ENCODE measurements at places on chromosomes 2 and 18.

DNA sequence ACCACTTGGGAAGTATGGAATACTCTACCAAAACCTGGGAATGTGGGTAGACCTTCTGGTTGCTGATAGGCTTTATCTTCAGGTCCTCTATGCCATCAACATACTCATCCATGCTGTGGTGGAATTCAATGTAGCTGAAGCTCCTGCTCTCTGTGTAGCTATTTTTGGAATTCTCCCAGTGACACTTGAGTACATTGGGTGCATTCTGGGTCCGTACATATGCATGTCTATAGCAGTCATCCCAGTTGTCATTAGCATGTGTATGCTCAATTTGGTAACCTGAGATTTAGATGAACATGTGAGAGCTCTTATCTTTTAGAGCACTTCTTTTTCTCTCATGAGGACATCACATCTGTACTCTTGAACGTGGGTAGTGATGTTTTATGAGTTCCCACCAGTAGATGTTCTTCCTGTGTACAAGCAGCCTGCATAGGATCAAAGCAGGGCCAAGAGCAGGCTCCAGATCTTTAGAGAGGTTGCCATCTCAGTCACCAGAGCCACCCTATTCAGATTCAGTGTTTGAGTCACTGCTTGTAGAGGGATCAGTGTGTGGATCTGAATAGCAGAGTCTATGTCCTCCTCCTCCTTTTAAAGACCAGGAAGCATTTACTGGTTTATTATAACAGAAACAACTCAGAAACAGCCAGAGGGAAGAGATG is 65.9 kb downstream of the MGAT5 start:
- DNase-seq = no peak

- DNase-seq = no peak
These were observed 86.7 kb upstream of the RANBP2 start for GRCh38 chr2:108632332-108633160.

- no peak for DNase-seq
These were observed 24.7 kb upstream of the FAM124B start for GRCh38 chr2:224426656-224427055.

DNA sequence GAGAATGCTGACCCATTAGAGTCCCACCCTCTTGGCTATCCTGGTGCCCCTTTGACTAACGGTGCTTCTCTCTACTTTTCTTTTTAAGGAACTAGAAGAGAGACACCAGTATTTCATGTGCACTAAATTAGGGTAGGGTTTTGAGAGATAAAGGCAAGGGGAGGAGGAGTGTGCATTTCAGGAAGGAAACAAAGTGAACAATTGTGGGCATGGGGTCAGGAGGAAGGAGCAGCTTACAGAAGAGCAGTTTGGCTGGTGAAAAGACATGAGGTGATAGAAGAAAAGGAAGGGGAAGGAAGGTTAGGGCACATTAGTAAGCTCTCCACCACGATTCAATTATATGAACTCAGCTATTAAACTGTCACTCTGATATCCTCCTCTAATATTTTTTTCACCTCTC is 105.8 kb upstream of the CTAGE1 start:
- DNase-seq = no peak

GRCh38 chr2:201262718-201263117 is 2.4 kb downstream of the CASP8 start:
- no peak for DNase-seq

DNA sequence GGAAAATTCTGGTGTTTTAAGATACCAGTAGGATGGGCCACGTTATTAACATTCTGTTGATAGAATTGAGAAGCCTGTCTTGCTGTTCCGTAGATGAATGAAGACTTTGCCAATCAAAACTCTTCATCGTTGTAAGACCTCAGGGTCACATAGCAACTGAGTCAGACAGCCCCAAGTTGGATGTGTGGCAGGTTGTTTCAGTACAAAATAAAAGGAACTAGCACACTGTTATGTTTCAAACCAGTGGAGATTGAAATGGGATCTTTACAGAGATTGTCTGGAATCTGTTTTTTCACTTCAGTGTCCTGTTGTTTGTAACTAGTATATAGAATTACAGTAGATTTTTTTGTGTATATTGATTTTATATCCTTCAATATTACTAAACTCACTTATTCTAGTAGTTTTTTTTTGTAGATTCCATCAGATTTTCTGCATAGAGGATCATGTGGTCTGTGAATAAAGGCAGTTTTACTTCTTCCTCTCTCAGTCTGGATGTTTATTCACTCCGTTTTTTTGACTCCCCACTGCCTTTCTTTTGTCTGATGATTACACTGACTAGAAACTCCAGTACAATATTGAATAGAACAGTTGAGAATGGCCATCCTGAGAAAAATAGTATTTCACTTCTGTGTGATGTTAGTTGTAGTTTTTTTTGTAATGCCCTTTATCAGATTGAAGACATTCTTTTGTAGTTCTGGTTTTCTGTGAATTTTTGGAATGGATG is 22.7 kb downstream of the EPC2 start:
- no peak for DNase-seq

DNA sequence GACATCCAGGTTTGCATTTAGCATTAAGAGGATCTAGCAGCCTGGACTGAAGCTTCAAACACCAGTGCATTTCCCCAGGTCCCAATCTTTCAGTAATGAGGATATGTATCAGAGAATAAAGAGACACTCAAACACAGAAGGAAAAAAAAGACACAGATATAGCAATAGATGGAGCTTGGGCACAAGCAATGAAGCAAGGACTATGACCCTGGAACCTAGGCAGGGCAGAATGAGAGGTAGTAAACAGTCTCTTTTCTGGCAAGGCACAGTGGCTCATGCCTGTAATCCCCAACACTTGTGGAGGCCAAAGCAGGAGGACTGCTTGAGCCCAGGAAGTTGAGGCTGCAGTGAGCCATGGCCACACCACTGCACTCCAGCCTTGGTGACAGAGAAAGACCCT is 80.7 kb upstream of the HNRNPA3 start:
- DNase-seq = no peak

- DNase-seq = no peak
These were observed 402.8 kb upstream of the DSEL start for GRCh38 chr18:67919316-67919715.

- no peak for DNase-seq
These were observed 266.8 kb upstream of the CCDC68 start for GRCh38 chr18:55226044-55226443.

DNA sequence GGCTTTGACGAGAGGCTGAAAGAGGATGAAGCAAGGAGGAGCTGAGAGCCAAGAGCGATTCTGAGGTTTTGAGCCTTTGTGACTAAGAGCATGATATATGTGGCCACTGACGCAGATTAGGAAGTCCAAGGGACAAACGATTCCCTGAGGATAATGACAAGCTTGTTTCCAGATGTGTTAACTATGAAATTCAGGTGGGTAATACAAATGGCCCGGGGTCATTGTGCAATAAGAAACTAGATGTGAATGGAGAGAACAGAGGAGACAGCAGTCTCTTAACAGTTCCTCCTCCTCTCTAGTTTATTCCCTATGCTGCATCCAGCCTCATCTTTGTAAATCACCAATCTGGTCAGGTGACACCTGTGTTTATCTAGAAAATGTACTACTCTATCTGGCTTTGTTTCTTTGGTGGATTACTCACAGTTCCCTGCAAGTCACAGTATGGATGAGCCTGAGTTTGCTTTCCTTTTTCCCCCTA is 84.2 kb downstream of the SOCS6 start:
- DNase-seq = no peak

GRCh38 chr2:15686643-15687042 is 95.0 kb downstream of the DDX1 start:
- DNase-seq = no peak

DNA sequence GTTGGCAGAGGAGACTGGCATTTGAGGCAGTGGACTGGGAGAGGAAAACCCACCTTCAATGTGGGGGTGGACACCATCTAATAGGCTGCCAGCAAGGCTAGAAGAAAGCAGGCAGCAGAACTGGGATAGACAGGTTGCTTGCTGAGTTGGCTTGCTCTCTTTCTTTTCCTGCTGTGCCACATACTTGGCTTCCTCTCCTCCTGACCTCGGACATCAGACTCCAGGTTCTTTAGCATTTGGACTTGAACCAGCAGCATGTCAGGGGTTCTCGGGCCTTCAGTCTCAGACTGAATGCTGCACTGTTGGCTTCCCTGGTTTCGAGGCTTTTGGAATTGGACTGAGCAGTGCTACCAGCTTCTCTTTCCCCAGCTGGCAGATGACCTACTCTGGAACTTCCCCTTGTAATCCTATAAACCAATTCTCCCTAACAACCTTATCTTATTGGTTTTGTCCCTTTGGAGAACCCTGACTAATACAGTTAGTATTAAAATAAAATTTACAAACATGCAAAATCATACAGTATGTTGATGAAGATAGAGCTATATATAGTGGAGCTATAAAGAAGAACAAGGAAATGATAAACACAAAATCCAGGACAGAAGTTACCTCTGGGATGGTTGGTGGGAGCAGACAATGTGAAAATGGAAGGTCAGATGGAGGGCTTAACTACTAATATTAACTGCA is 15.9 kb downstream of the DSEL start:
- no peak for DNase-seq

DNA sequence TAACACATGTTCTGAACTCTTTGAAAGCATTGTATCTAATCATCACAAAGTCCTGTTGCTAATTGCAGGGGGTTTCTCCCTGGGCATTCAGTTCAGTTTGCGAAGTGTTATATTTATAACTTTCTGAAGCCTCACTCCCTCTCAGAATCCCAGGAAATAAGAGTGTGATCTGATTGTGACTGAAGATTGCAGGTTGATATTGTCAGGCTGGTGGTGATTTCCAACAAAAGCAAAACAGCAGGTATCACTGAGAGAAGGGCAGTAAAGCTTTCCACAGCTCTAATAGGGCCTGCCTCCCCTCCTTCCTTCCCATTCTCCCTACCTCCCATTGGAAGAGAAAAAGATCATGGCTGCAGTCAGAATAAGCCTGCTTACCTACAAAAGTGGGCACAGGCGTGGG is 466.7 kb upstream of the FSHR start:
- no peak for DNase-seq

- DNase-seq = no peak
These were observed 202.2 kb upstream of the ST6GAL2 start for GRCh38 chr2:107088156-107088555.

DNA sequence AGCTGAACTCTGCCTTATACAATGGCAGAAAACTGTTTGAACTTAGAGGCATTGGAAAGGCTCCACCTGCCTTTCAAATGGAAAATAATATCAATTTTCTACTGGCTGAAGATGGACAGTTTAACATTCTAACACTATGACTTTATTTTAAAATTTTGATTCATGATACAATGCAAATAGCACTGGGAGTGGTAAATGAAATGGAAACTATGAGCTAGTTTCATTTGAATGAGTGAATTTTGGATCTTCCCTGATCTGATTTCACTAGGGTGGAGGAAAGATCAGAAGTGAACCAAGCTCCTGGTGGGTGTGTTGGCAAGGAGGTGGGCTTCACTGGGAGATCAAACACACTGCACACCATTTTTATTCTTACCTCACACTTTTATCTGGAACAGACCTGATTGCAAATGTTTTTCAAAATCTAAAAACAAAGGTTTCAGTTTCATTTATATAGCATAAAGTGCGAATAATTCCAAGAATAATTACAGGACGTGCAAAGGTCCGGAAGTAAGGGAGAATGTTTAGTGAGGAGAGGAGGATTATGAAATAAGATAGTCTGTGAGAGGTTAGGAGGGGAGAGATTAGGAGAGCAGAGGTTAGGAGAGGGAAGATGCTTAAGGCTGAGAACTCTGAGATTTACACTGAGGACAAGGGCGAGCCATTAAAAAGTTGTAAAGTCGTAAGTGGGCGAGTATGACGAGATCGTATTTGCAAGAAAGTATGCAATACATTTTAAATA is 18.6 kb upstream of the MBP start:
- no peak for DNase-seq

DNA sequence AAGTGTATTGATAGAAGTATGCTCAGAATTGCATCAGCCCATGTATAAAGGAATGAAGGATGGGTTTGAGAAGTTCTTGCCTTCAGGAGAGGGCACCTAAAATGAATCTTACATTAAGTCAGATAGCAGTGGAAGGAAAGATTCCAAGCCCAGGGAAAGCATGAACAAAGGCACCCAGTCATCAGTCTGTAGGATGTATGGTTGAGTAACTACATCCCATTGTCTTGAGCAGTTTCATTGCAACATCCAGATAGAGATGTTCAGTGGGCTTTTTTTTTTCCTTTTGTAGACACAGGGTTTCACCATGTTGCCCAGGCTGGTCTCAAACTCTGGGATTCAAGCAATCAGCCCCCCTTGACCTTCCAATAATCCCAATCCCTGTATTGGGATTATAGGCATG is 80.7 kb downstream of the ARHGAP28 start:
- no peak for DNase-seq

DNA sequence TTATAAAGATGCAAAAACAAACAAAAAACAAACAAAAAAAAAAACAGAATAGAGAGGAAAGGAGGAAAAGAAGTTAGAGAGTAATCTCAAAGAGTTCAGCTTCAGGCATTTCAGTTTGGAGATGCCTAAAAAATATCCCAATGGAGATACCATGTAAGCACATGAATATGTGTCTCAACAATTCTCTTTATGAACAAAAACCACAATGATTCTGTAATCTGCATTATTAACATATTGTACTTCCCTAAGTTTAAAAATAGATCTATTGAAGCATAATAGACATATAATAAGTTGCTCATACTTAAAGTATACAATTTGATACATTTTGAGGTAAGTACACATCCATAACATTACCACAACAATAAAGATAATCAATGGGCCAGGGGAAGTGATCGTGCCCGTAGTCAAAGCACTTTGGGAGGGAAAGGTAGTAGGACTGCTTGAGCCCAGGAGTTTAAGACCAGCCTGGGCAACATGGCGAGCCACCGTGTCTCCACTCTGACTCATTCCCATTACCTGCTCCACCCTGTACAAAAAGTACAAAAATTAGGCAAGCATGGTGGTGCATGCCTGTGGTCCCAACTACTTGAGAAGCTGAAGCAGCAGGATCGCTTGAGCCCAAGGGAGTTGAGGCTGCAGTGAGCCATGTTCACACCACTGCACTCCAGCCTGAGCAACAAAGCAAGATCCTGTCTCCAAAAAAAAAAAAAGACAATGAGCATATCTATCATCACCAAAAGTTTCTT is 158.9 kb downstream of the ATAD2B start:
- DNase-seq = no peak

- no peak for DNase-seq
These were observed 16.0 kb upstream of the DAW1 start for GRCh38 chr2:227855440-227855839.
